ENCODE measurements at places on chromosomes 3 and 15.

DNA sequence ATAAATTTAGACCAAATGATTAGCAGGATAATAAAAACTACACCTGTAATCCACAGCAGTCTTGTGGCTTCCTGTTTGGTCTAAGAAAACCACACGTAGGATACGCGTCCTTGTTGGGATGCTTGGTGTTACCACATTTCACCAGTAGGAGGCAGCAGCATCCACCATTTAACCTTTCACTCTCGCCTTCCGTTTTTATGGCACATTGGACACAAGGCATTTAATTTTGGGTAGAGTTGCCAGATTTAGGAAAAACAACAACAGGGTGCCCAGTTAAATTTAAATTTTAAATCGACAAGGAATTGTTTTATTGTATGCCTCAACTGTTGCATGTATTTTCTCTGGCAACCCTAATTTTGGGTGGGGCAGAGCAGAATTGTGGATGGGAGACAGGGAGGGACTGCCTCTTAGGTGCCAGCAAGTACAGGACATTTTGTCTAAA lies 6.3 kb downstream of the LRRC31 start:
- DNase-seq, result peak; percentile 6

- no peak for DNase-seq
These were observed 41.6 kb upstream of the STRIT1 start for GRCh38 chr3:155334914-155335723.

DNA sequence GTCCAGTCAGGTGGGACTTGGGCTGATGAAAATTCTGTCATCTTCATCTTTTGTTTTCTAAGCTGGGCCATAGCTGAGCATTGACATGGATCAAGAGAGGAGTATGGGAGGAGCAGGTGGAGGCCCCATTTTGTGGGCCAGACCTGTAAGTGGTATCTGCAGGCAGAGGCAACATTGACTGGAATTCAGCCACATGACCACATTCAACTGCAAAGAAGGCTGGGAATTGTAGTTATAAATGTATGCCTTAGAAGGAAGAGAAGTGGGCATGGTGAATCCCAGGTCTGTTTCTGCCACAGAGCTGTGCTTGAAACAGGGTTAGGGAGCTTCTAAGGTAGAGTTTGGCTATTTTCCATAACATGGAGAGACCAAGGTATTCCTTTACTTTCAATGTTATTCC lies 11.4 kb downstream of the KCNAB1 start:
- no peak for DNase-seq

DNA sequence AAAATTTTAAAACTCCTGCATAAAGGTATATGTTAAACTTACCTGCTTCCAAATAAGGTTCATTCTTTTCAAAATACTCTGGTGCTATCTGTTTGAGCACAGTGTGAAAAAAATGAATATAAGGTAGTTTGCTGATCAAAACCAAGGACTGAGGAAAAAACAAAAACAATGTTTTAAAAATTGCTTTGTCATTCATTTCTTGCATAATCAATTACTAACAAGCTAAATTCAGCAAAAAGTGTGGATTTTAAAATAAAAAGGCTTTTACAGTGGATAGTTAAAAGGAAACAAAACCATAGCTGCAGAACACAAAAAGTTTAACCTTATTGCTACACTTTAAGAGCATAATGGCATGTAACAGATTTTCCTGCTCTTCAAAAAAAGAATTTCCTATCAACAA lies 31.5 kb downstream of the DENND6A start:
- DNase-seq, result no peak

DNA sequence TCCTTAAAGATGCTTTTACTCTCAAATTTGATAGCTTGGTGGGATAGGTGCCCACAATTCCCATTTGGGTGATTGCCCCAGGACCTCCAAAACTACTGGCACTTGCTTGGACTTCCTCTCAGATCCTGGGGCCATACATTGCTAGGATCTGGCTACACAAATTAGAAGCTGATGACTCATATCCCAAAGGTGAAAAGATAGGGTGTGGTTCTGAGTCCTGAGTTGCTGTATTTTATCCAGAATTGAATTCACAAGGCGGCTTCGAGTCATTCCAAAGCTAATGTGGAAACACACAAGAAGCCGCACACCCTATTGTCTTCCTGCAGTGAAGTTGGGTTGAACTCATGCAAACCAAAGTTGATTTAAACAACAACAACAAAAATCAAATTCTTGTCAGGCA lies 53.4 kb downstream of the DUT start:
- no peak for DNase-seq

DNA sequence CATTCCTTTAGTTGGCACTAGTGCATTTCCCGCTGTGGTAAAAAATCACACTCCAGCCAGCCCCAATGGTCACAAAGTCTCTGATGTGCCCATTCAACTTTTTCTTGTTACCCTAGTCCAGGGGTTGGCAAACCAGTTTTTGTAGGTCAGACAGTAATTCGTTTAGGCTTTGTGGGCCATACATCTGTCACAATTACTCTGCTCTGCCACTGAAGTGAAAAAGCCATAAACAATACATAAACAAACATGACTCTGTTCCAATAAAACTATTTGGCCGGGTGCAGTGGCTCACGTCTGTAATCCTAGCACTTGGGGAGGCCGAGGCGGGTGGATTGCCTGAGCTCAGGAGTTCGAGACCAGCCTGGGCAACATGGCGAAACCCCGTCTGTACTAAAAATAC lies 78.5 kb downstream of the POLR2M start:
- DNase-seq, result no peak

GRCh38 chr15:59224474-59224873 lies 17.8 kb downstream of the LDHAL6B start:
- DNase-seq, result no peak

DNA sequence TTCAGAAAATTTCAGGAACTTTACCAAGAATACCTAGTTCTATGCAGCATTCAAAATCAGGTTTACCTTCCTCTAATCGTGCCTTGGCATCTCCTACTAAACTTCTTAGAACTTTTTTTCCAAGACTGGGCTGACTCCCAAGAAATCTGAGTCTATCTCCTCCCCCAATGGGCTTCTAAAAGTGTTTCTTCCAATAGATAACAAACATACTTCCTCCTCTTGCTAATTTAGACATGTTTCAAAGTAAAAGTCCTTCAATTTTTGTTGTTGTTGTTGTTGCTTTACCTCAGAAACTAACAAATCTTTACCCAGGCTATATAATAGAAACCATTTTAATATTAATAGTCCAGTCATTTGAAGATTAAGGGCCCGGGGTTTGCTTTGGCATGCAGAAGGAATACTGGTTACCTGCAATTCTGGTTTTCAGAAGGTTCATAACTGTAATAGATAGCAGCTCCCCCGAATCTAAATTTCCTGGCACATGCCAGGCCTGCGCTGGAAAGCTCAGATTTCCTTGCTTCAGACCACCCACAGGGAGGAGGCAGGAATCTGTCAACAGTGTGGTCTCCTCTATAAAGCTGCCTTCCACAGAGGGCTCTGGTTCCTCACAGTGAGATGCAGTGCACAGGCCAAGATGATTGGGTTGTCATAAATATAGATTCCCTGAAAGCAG lies 188.7 kb downstream of the THRB start:
- DNase-seq, result no peak

DNA sequence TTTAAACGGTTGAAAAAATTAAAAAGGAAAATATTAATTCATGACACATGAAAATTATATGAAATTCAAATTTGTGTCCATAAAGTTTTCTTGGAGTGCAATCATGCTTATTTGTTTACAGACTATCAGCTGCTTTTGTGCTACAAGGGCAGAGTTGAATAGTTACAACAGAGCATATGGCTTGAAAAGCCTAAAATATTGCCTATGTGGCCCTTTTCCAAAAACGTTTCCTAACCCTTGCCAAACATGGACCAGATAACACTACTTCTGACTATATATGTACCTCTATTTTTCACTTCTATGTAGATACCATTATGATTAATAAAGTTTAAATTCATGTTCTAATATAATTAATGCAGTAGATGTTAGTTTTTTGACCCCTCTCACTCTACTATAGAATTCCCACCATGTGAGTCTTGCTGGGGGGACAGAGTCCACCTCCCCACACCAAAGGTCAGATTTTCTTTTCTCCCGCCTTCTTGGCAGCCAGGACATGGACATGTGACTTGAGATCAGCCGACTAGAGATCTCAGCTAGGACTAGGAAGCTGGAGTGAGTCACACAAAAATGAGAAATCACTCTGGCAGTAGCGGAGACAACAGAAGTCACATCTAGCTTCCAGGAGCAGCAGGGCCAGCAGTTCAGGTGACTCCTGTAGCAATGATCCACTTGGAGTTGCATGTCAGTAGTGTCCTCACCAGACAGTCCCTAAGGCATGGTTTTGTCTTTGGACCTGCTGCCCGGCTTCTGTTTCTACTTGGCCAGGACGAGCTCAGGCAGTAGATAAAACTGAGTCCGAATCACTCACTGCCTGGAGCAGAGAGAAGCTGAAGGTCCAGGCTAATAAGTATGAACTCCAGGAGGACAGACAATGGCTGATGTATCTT lies 22.4 kb downstream of the CIAO2A start:
- no peak for DNase-seq

- DNase-seq, result no peak
These were observed 424.1 kb downstream of the FGF12 start for GRCh38 chr3:192303235-192303634.

DNA sequence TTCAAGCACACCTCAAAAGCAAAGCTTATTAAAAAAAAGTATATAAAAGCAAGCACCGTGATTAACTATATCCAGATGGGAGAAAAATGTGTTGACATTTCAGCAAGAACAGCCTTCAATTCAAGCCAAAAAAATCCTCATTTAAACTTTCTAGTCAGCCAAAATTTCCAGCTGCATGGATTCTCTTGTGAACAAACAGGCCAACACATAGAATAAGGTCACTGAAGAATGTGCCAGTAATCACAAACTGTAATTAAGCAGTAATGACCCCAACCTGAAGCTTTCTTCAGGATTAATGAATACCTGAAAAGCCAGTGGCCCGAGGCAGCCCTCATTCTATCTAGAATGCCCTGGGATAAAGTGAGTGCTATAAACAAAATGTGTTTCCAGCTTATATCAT lies 130.7 kb upstream of the KCNMB2 start:
- peak; percentile 60 for DNase-seq

- no peak for DNase-seq
These were observed 154.2 kb upstream of the LINGO1 start for GRCh38 chr15:77786956-77787355.

- no peak for DNase-seq
These were observed 42.9 kb downstream of the ISG20 start for GRCh38 chr15:88681610-88682221.

- peak; percentile 53 for DNase-seq
These were observed 60.5 kb downstream of the TOP2B start for GRCh38 chr3:25604107-25604805.

DNA sequence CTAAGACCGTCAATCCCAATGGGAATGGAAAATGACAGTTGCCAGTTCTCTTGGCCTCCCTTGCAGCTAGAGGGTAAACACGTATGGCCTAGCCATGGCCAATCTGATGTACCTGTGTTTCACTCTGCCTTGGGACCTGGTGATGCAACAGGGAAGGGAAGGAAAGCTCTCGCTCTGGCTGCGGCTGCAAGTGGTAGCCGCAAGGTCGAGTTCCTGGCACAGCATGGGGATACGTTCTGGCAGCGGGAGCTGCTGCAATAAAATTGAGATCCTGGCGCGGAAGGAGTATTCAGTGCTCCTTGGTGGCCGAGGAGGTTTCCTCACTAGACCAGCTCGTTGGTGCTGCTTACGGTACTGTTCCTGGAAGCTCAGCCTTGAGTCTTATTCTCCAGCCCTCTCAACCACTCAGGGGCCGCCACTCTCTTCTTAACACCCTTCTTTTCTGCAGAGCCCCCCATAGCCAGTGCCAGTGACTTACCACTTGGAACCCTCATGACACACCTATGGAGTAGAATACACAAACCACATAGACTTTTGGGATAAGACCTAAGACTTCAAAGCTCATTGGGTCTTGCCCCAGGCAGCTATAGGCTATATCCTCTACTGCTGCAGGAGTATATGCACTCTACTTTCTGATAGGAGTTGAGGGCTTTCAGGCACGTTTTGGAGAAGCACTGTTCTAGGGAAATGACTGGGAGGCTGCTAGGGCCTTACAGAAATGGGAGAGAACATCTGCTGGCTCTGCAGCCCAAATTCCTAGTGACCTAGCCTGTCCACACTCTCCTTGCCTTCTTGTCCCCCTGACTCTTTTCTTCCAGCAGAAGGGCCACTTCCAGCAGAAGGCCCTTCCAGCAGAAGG lies 2.7 kb downstream of the KY start:
- DNase-seq, result no peak

DNA sequence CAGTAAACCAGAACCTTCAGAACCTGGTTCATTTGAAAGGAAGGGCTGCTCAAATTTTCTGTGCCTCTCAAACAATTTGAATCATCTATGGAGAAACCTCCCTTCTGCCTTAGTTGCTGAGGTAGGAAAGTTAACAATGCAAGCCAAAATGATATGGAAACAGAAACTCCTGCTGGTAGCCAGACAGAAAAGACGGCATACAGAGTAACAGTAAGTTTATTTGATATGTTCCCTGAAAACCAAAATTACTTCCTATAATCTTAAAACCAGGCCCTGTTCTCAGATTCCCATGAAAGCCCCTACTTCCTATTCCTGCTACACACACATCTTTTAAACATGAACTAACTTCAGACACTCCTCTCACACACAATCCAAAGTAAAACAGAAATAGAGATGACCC lies 86.2 kb downstream of the TBC1D5 start:
- DNase-seq, result no peak

DNA sequence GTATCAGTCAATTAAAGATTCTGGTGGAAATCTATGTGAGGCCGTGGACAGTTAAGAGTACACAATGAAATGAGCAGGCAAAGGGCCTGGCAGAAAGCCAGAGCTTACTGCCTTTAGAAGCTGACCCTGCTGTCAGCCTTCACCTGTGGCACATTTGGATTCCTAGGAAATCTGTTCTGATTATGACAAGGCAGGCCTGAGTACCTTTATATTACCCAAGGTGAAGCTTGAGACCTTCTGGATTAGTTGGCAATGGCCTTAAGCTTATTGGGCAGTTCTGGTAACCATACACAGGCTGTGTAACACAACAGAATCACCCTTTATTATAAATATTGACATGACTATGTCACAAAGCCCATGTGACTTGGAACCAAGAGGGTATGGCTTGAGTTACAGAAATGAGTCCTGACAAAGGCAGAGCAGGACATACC lies 43.2 kb downstream of the NBEAL2 start:
- no peak for DNase-seq

- DNase-seq, result no peak
These were observed 4.0 kb downstream of the DIPK2A start for GRCh38 chr3:143975554-143976152.

GRCh38 chr3:167762296-167762695 lies 26.8 kb downstream of the SERPINI1 start:
- no peak for DNase-seq

GRCh38 chr3:107370907-107371306 lies 6.3 kb upstream of the CCDC54 start:
- DNase-seq, result no peak

- DNase-seq, result no peak
These were observed 26.3 kb downstream of the CLDN16 start for GRCh38 chr3:190414297-190414696.
